HFFc6 (cell line): ENCODE measurements at places on chromosomes 7 and 10. TPM values are rescaled to one million over a fixed set of nuclear protein-coding genes. Genes with fewer than 3 reads are reported as not detected.
A peak's percentile ranks its signal among the peaks of the same experiment; 100 is the strongest.

GRCh38 chr7:137674048-137674447, 172.7 kb downstream of the DGKI start:
- no peaks in the 10 kb centered on the region; the same call in 1 of the 2 replicates for H3K27me3 ChIP-seq
- H3K4me3 ChIP-seq, result no peak overlapping the region
- H3K36me3 ChIP-seq, result no peaks in the 10 kb centered on the region
- peaks cover 37% of the 10 kb centered on the region for H3K4me1 ChIP-seq

- H3K4me3 ChIP-seq, result no peak overlapping the region
- peaks cover 1% of the 10 kb centered on the region for H3K27me3 ChIP-seq
- H3K27ac ChIP-seq, result peak overlapping the region; percentile 1; the same call in 1 of the 2 replicates
- H3K36me3 ChIP-seq, result no peaks in the 10 kb centered on the region
- no peak for DNase-seq
- peaks cover 10% of the 10 kb centered on the region; the same call in 1 of the 2 replicates for H3K4me1 ChIP-seq
Measured at GRCh38 chr10:108338146-108338545, 1173.6 kb upstream of the SORCS1 start.

DNA sequence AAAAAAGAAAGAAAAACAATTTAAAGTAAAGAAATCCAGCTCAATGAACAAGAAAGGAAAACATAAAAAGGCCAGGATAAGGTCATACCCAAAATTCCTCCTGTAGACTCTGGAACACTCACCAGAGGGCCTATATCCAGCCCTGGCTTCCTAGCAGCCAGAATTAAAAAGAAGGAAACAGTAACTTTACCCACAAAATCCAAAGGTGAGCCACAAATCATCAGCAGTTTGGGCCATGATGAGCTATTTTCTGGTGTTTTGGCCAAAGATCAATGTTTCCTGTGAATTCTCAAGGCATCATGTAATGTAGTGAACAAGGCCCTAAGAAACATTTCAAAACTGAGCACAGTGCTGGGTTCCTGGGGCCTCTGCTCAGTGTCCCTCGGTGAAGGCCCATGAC, 87.8 kb downstream of the LARP4B start:
- H3K36me3 ChIP-seq, result peaks cover 37% of the 10 kb centered on the region
- H3K4me1 ChIP-seq, result peaks cover 28% of the 10 kb centered on the region
- H3K27me3 ChIP-seq, result peaks cover 1% of the 10 kb centered on the region; the same call in 1 of the 2 replicates
- H3K27ac ChIP-seq, result no peak overlapping the region
- no peak for DNase-seq

GRCh38 chr10:56623064-56623463, 262.0 kb upstream of the ZWINT start:
- no peaks in the 10 kb centered on the region; the same call in 1 of the 2 replicates for H3K27me3 ChIP-seq
- no peaks in the 10 kb centered on the region for H3K36me3 ChIP-seq
- no peak overlapping the region for H3K27ac ChIP-seq
- H3K4me3 ChIP-seq, result no peak overlapping the region

- no peaks in the 10 kb centered on the region for H3K36me3 ChIP-seq
- DNase-seq, result no peak
- peaks cover 22% of the 10 kb centered on the region for H3K4me1 ChIP-seq
Measured at GRCh38 chr7:100894860-100895700, 608 bp downstream of the ACHE start.

DNA sequence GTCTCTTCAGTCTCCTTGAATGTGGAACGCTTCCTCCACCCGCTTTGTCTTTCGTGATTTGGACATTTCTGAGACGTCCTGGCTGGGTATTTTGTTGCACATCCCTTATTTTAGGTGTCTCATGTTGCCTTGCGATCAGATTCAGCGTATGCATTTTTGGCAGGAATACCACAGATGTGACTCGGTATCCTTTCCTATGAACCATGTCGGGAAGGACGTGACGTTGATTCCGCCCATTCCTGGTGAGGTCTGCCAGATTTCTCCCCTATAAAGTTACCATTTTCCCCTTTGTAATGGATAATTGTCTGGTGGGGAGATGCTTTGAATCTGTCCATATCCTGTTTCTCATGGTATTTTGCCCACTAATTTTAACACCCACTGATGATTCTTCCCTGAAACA, 49.6 kb downstream of the RBM17 start:
- H3K4me1 ChIP-seq, result peaks cover 63% of the 10 kb centered on the region
- no peak overlapping the region for H3K27ac ChIP-seq
- peaks cover 25% of the 10 kb centered on the region for H3K27me3 ChIP-seq
- DNase-seq, result no peak
- H3K4me3 ChIP-seq, result no peak overlapping the region
- H3K36me3 ChIP-seq, result 0 out of 2 replicates have a peak, but pooled peaks cover 5% of the 10 kb centered on the region

DNA sequence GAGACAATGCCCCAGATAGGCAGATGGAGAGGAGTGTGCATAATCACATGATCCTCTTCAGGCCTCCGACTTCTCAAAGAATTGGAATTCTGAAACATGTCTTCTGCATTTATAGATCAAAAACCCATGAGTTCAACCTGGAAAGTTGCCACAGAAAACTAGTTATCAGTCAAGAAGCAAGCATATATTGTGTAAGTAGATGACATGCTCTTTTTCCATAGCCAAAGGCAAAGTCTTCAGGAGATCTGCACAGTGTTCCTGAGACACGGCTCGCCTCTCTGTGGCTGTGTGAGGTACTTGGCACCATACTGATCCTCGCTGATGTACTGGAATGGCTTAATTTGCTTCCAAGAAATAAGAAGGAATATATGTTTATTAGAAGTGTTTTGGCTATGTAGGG, 213.5 kb upstream of the MKI67 start:
- H3K36me3 ChIP-seq, result no peaks in the 10 kb centered on the region
- DNase-seq, result no peak
- H3K4me1 ChIP-seq, result no peaks in the 10 kb centered on the region
- no peak overlapping the region for H3K27ac ChIP-seq

DNA sequence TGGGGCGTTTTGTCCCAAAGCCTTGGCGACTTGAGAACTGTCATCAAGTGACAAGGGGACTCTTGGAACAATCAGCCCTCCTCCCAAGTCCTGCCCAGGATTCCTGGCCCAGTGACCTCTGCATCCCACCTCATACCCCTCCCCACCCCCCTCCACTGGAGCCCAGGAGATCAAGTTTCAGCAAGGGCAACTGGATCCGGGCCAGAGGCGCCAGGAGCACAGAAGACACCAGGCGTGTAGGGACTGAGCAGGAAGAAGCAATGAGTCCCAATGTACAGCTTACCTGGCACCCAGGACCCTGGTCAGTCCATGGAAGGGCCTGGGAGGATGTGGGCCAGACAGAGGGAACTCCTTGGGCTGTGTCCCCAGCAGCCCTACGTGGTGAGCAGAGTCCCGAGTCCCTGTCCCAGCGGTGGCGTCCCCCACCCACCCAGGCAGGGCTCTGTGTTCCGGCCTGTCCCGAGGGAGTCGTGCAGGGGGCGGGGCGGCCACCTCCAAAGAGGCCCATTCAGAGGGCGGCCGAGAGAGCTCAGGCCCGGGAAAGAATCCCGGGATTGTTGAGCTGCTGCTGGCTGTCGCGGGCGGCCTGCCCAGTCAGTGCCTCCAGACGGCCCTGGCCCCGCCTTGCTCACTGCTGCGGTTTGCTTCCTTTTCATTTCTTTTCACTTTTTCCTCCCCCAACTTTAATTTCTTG, 254.1 kb downstream of the TNS3 start:
- H3K27me3 ChIP-seq, result no peaks in the 10 kb centered on the region; the same call in 1 of the 2 replicates
- peak overlapping the region; percentile 85 for H3K4me3 ChIP-seq
- H3K4me1 ChIP-seq, result peaks cover 59% of the 10 kb centered on the region
- DNase-seq, result peak; percentile 78

- peak overlapping the region; percentile 38 for H3K4me3 ChIP-seq
- peaks cover 32% of the 10 kb centered on the region for H3K4me1 ChIP-seq
- peak; percentile 28 for DNase-seq
- peaks cover 15% of the 10 kb centered on the region for H3K27me3 ChIP-seq
Measured at GRCh38 chr10:2985729-2986232, 81.6 kb upstream of the PFKP start.

DNA sequence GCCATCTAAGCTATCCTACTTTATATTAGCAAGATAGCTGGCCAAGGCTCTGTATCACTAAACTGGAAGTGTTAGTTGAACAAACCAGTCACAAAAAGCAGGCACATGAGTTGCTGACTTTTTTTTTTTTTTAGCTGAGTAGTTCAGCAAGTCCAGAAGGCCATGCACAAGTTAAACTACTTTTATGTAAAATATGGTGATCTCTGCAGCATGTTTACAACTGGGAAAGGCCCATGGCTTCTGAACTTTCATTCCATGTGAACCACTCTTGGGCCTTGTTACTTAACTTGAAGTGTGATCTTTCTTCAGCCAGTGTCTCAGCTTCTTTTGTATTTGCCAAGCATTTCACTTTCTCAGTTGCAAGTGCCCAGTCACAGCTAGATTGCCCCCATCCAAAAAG, 78.5 kb downstream of the CALD1 start:
- peak overlapping the region; percentile 25; the same call in 1 of the 2 replicates for H3K4me3 ChIP-seq
- peaks cover 20% of the 10 kb centered on the region for H3K27me3 ChIP-seq
- peak overlapping the region; percentile 48; the same call in 1 of the 2 replicates for H3K27ac ChIP-seq

- no peaks in the 10 kb centered on the region for H3K36me3 ChIP-seq
- no peak overlapping the region for H3K27ac ChIP-seq
- H3K27me3 ChIP-seq, result peaks cover 38% of the 10 kb centered on the region
- no peak overlapping the region for H3K4me3 ChIP-seq
Measured at GRCh38 chr10:114246679-114247305, 7.7 kb downstream of the VWA2 start.

GRCh38 chr10:114714281-114714741, 56.2 kb upstream of the ABLIM1 start:
- H3K27me3 ChIP-seq, result no peaks in the 10 kb centered on the region
- H3K27ac ChIP-seq, result peak overlapping the region; percentile 65

- H3K36me3 ChIP-seq, result no peaks in the 10 kb centered on the region
- no peak overlapping the region for H3K27ac ChIP-seq
- peaks cover 6% of the 10 kb centered on the region for H3K4me1 ChIP-seq
- no peak for DNase-seq
- H3K27me3 ChIP-seq, result peaks cover 7% of the 10 kb centered on the region
- H3K4me3 ChIP-seq, result no peak overlapping the region
Measured at GRCh38 chr10:75097666-75098285, 13.7 kb upstream of the SAMD8 start.

DNA sequence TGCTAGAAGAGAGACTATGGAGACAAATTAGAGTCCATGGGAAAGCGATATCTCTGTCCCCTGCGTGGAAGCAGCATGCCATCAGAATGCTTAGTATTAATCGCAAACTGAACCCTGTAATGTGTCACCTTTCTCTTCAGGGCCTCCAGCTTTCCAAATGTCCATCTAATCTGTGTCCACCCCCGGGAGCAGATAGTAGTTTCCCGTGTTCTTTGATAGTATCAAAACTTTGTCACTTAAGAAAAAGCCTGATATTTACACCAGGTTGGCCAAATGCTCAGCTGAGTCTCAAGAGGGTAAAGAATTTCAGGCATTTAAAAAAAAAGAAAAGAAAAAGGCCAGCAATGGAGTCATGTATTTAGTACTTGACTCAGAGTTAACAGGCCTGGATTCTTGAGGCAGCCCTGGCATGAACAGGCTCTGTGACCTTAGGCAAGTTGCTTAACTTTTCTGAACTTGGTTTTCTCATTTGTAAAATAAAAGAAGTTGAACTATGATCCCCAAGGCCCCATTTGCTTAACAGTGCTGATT, 10.4 kb upstream of the GSAP start:
- H3K4me3 ChIP-seq, result peak overlapping the region; percentile 84
- H3K4me1 ChIP-seq, result peaks cover 59% of the 10 kb centered on the region
- H3K36me3 ChIP-seq, result no peaks in the 10 kb centered on the region
- peak; percentile 54 for DNase-seq
- H3K27ac ChIP-seq, result peak overlapping the region; percentile 90

GRCh38 chr10:103712146-103712545, 143.2 kb downstream of the SH3PXD2A start:
- H3K27me3 ChIP-seq, result no peaks in the 10 kb centered on the region; the same call in 1 of the 2 replicates
- H3K4me3 ChIP-seq, result no peak overlapping the region
- no peaks in the 10 kb centered on the region for H3K36me3 ChIP-seq
- H3K27ac ChIP-seq, result no peak overlapping the region
- peaks cover 66% of the 10 kb centered on the region for H3K4me1 ChIP-seq

MSMB gene
- total RNA-seq, result 0.65 TPM in 1 of 3 replicates, not detected in the others

MEOX2 gene
- not detected in 3 replicates for total RNA-seq

CRHR2 gene
- not detected in 3 replicates for total RNA-seq

CAV2 gene
- 194 to 256 TPM (median 253 TPM) in 3 replicates for total RNA-seq

BMPER gene
- 8.9 to 13.5 TPM (median 12.1 TPM) in 3 replicates for total RNA-seq
